ENCODE measurements at places on chromosomes 12 and 14.

GRCh38 chr14:62301911-62302310 lies 539.7 kb downstream of the SNAPC1 start:
- DNase-seq, result no peak

GRCh38 chr12:92136026-92136730 lies 9.5 kb downstream of the BTG1 start:
- no peak for DNase-seq

- no peak for DNase-seq
Observed at GRCh38 chr14:85263916-85264675, 265.8 kb upstream of the FLRT2 start.

DNA sequence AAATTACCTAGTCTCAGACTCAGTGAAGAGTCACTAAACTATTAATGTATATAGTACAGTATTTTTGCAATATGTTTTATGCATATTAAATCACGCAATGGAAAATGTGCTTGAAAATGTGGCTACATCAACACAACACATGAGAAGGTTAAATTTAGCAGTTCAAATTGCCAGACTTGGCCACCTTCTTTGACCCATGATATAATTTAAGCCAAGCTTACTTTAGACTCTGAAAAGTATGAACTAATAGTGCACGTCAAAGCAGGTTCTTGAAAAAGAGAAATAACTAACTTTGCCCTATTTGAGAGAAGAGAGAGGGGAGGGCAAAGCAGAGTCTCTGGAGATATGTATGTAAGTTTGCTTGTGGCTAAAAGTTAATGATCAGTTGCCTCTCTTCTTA lies 68.7 kb downstream of the SLC16A7 start:
- DNase-seq, result no peak

DNA sequence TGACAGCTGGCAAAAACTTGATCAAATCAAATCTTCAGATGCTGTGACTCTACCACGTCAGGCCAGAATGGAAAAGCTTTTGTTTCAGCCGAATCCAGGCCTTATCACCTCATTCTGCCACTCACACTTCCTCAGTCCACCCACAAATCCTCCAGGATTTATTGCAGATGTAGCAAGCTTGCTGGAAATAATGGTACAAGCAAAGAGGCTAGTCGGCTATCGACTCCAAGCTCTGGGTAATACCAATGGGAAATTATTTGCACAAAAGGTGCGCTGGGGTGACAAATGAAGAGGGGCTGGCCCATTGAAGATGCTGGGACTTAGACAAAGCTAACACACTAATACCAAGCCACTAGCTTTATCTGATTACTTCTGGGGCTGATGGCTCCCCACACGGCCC lies 250.5 kb downstream of the ASCL1 start:
- DNase-seq, result no peak

DNA sequence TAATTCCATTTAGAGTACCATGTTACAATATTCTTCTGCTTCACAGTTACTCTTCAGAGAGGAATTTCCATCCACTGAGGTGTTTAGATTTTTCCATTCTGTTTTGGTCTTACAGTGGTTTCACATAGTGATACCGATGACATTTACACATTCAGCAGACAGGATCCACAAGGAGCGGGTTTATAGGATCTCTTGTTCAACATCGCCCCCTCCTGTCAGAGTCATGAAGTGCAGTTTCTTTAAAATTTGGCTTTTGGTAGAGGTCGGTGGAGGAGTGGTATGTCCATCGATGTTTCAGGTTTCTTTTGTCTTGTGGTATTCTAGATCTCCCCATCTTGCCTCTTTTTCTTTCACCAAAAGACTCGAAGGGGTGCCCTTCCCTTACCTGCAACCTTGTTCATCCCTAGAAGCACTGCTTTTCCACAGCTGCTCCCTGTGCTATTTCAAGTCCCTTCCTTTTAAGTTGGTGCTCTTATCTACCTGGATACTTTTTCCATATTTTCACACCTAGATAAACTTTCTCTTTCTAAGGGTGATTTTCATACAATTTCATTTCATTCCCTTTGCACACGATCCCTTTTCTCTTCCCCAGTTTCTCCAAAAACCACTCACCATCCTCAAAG lies 181.3 kb downstream of the ITPR2 start:
- DNase-seq, result no peak

GRCh38 chr12:9948606-9949296 lies 16.6 kb upstream of the CLEC2A start:
- no peak for DNase-seq

GRCh38 chr12:42589465-42590329 lies at the start of gene PRICKLE1:
TSS of gene PRICKLE1 (minus strand) at chr12:42589746. CDS start at chr12:42472516, 117,230 bp downstream.
- DNase-seq, result no peak

DNA sequence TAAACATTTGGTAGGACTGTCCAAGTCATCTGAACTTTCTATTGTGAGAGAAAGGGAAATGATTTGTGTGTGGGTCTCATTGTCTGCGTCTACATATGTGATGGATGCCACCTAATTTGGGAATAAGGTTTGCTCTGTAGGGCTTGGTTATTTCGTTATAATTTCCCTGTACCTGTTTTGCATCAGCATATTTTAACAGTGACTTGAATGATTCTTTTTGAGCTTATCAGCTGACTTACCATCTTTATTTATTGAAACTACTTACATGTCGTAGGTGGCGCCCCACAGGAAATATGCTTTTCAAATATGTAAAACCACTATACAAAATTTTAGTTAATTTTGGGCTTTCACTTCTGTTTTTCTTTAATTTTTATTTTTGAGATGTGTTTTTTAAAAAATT lies 56.5 kb upstream of the BCAT1 start:
- DNase-seq, result no peak

- DNase-seq, result no peak
Observed at GRCh38 chr12:45912774-45913173, 77.6 kb downstream of the SCAF11 start.

GRCh38 chr12:104730763-104731162 lies 227.3 kb downstream of the SLC41A2 start:
- no peak for DNase-seq

GRCh38 chr12:54941659-54942058 lies 42.9 kb downstream of the TESPA1 start:
- DNase-seq, result no peak

DNA sequence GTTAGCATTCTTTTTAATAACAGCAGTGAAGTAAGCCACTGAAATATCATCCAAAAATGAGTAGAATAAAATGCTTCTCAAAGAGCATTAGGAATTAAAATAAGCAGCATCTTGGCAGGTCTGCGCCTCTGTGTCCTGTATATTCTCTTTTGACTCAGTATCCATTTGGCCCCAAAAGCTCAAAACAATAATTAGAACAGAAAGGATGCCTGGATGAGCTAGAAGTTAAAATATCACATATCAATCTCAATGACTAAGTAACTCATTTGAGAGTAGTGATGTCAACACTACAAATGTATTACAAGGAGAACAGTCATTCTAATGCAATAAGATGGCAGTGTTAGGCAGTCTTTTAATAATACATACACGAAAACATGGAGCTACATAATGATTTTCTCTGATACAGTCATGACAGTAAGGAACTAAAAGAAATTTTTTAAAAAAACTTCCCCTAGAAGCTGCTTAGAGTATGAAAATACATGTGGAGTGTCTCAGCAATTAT lies 160.9 kb upstream of the ABCD2 start:
- no peak for DNase-seq

- no peak for DNase-seq
Observed at GRCh38 chr14:30016002-30016401, 88.4 kb upstream of the PRKD1 start.

GRCh38 chr12:6341417-6342139 lies at the start of gene TNFRSF1A:
TSS of gene TNFRSF1A (minus strand) at chr12:6342076. CDS start at chr12:6341814, 262 bp downstream.
- no peak for DNase-seq

DNA sequence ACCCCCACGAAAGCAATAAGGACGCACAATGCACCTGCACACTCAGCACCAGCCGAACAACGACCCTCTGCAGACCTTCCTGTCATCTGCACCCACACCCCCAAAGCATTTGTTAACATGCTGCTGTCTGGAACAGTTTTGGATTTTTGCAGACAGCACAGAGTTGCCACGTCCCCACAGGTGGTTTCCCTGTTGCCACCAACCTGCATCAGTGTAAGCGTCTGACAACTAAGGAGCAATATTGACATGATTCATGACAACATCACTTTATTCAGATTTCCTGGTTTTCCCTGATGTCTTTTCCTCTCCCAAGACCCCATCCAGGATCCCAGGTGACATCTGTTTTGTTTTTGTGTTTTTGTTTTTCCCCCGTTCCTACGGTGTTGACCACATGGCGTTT lies 150.7 kb upstream of the C14orf180 start:
- no peak for DNase-seq

DNA sequence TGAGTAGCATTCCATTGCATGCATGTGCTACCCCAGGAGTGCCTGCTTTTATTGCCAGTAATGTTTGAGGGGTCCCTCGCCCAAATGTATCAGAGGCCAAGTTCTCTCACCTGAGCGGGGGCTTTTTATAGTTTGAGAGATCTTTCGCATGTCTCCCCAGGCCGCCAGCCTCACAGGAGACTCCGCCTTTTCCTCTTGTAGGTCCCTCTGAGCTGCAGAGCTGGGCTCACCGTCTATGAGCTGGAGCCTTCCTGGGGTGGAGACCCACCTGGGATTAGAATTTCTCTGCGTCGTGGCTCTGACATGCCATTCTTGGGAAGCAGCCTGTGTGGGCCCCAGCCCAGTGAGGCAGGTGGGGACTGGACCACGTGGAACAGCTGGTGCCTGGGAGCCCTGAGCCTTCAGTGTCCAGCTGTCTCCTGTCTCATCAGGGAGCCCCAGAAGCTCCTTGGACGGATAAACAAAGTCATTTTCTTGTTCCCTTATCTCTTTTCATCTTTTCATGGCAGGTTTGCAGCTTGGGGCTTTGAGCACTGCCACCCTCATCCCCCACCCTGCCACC lies 261.7 kb upstream of the CRY1 start:
- DNase-seq, result no peak

- DNase-seq, result no peak
Observed at GRCh38 chr12:75944905-75945432, 86.6 kb downstream of the PHLDA1 start.

DNA sequence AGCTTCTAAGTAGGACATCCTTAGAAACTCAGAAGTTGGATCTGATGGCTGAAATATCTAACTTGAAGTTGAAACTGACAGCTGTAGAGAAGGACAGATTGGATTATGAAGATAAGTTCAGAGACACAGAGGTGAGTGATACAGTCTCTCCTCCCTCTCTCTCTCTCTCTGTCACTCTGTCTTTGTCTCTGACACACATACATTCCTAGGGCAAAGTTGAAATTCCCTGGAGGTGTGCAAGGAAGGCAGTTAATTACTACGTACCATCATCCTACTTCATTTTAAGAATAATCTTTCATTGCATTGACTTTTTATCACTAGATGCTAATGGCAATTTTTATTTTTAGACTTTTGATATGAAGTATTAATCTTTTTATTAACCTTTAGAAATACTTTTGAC lies 46.2 kb upstream of the REP15 start:
- no peak for DNase-seq

GRCh38 chr12:100265732-100266584 lies 921 bp downstream of the DEPDC4 start:
- no peak for DNase-seq

- no peak for DNase-seq
Observed at GRCh38 chr12:47867495-47867941, 37.3 kb downstream of the VDR start.

DNA sequence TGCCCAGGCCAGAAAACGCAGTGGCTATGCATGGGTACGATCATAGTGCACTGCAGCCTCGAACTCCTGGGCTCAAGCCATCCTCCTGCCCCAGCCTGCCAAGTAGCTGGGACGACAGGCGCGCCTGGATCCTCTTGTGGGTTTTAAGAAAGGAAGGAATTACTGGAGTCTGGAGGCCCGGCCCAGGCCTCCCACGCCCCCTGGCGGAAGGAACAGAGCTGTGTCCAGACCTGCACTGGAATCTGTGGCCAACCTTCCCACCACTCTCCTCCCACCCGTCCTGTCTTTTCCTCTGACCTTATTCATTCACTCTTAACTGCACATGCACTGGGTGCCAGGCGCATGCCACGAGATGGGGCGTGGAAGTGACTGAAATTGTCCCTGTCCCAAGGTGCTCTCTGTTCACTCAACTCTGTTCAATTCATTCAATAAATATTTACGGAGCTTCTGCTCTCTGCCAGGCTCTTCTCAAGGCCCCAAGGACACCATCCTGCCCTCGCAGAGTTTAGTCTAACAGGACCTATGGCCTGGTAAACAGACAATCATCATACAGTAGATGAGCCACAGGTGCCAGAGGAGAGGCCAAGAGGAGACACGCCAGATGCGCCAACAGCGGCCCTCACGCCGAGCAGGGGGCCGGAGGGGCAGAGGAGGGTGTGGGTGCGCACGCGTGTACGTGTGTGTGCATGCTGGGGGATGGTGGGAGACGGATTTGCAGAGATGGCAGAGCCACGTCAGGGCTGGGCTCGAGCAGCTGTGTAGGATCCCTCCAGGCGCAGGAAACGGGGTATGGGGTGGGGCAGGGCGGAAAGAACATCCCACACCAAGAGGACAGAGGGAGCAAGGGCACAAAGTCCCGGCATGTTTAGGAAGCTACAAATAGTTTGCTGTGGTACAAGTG lies 13.7 kb upstream of the TMEM106C start:
- DNase-seq, result no peak

DNA sequence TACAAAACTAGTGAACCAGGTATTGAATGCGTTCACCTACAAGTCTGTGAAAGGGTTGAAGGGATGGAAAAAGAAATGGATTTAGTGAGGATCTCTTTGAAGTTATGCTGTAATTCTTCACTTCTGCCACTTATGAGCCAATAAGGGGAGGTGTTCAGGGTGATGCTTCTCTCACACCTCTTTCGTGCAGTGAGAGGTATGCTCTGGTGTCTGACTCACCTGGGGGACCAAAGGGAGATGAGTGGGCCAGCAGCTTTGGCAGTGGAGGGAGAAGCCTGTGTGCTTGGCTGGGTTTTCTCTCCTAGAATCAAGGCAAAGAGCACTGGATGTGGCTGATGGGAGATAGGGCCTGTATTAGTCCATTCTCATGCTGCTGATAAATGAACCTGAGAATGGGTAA lies 45.4 kb downstream of the E2F7 start:
- DNase-seq, result no peak

- DNase-seq, result no peak
Observed at GRCh38 chr12:22463306-22463705, 81.0 kb downstream of the C2CD5 start.

- no peak for DNase-seq
Observed at GRCh38 chr14:105517096-105517495, 9.3 kb upstream of the TMEM121 start.

DNA sequence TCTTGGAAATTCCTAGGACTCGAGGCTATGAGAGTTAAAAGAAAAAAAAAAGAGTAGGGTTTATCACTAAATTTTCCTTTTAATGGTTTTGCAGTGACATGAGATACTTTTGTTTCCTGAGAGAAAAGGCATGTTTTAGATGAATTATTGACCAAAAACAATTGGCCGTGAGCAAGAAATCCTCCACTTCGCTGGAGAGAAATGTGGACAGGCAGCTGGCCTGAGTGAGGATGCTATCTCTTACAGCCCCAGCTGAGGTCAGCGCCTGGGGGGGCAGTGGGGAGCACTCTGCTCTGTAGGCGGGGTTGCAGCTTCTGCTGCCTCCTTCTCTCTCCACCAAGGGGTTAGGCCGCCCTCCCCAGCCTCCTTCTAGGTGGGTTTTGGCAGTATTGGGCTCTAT lies 54.7 kb downstream of the PRIMA1 start:
- DNase-seq, result no peak

GRCh38 chr14:59344691-59345455 lies 120.3 kb downstream of the GPR135 start:
- no peak for DNase-seq

GRCh38 chr14:95432144-95433093 lies 84.0 kb downstream of the SYNE3 start:
- no peak for DNase-seq

- DNase-seq, result no peak
Observed at GRCh38 chr12:53530920-53531319, 23.6 kb upstream of the NPFF start.

- DNase-seq, result no peak
Observed at GRCh38 chr12:26730481-26731350, 102.3 kb downstream of the ITPR2 start.
